ENCODE measurements at places on chromosomes 2 and 18.

GRCh38 chr2:156325688-156326525 is 6.6 kb downstream of the NR4A2 start:
- DNase-seq: peak; percentile 10

DNA sequence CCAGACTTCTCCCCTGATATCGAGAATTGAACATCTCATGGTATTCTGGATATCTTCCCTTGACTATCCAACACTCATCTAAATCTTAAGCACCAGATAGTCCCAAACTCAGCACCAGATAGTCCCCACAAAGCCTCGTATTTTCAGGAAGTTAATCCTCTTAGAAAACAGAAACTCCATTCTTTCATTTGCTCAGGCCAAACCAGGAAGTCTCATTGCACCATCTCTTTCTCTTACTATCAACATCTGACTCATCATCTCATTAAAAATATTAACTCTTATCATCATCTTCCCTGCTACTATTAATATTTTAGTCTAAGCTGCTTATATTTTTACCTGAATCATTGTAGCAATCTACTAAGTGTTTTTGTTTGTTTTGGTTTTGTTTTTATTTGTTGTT is 286.4 kb downstream of the GALNT13 start:
- no peak for DNase-seq

DNA sequence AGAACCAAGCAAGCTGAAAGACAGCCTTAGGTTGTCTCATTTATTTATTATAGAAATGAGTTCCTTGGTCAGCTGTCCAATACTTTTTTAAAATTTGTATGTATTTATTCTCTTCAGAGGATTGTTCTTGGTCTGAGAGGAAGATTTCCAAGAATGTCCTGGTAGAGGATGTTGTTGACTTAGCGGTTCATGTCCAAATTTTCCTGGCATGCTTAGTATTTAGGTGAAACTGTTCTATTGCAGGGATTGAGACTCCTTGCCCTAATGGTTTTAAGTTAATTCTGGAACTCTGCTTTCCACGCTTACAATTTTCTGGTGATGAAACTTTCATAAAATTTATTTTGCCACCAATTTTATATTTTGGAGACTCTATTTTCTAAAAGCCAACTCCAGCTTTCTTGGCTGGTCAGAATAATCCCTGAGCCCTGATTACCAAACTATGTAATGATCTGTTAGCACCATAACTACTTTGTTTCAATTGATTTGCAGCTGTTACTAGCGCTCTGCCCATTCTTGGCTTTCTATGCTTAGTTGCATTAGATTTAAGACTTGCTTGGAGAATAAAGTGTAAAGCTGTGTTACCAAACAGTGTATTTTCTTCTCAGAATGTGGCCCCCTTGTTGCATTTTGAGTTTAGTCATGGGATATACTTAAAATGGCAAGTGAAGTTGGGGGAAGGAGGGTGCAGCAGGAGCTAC is 1868.8 kb upstream of the CELF4 start:
- DNase-seq: no peak

GRCh38 chr2:86017901-86018896 is 87.5 kb downstream of the POLR1A start:
- no peak for DNase-seq

- no peak for DNase-seq
Measured at GRCh38 chr2:239252801-239253200, 148.0 kb downstream of the HDAC4 start.

DNA sequence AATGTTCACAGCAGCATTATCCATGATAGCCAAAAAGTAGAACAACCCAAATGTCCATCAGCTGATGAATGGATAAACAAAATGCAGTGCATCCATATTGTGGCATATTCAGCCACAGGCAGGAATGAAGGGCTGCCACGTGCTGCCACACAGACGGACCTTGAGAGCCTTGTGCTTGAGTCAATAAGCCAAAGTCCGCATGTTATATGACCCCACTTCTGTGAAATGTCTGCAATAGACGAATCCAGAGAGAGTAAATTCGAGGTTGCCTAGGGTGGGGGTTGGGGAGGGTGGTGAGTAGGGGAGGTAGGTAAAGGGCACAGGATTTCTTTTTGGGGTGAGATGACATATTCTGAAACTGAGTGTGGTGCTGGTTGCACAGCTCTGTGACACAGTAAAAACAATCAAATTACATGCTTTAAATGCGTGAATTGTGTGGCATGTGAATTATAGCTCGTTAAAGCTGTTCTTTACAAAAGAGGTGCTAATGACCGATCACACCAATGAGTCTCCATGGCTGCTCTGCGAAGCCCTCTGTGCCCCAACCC is 38.9 kb upstream of the LDLRAD4 start:
- DNase-seq: no peak
